ENCODE measurements at places on chromosomes 5 and 9.

DNA sequence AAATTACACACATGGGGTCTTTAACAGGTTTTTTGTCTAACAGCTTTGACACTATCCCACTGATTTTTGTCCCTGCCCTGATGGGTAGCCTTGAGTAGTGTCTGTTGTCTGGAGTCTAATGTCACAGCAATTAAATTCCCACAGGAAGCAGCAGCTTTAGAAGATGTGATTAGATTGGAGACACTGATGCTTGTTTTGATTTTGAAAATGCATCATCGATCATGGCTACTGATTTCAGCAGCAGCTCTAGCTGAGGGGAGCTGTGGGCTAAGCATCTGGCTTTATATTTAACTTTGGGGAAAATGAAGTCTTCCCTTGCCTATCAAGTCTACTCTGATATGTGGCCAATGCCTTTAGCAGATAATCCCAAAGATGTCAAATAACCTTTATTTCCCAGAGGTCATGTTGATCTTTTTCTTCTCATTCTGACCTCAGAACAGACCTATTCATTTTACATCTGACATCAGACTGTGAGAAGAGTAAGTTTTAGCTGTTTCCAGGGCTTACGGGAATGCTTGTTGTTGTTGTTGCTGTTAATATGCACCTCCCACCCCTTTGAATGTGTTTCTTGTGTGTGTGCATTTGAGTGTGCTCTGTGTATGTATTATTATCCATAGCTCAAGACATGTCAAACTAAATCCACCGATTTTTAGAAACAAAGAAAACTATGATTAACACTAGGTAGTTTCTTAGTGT, 704.9 kb upstream of the NUDT12 start:
- DNase-seq: no peak

DNA sequence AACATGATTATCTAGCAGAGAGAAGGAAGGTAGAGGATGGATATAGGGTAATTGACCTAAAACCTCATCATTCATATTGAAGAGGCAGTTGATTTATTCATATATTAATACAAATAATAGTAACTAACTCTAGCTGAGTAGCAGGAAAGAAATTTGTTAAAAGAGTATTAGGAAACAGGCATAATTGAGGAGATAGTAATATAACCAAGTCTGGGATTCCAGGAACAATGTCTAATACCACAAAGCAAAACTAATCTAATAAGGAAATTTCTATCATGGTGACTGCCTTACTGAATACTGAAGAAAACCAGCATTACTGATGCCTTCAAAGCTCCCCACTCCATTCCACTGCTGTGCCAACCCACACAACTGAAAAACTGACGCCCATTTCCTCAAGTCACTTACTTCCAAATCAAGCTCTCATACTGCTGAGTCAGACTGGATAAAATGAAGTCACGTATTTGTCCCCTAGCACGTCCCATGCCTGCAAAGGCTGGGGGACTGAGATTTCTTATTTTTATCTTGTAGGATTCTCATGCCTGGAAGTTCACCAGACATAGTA, 153.9 kb downstream of the SMC2 start:
- no peak for DNase-seq

DNA sequence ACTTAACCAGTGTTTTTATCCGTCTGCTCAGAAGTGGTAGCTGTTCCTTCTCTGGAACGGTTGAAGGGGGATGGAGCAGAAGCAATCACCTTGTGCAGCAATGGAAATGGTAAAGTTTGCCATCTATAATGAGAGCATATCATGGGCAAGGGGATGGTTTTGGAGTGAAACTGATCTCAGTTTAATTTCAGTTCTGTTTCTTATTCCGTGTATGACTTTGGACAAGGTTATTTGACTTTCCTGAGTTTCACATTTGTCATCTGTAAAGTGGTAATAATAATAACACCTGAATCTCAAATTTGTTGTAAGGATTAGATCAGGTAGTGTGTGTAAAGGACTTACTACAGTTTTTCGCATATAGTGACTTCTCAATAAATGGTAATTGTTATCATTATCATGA, 106.1 kb downstream of the PCSK1 start:
- no peak for DNase-seq

- DNase-seq: no peak
Measured at GRCh38 chr5:25858019-25858418, 1180.4 kb downstream of the CDH9 start.

DNA sequence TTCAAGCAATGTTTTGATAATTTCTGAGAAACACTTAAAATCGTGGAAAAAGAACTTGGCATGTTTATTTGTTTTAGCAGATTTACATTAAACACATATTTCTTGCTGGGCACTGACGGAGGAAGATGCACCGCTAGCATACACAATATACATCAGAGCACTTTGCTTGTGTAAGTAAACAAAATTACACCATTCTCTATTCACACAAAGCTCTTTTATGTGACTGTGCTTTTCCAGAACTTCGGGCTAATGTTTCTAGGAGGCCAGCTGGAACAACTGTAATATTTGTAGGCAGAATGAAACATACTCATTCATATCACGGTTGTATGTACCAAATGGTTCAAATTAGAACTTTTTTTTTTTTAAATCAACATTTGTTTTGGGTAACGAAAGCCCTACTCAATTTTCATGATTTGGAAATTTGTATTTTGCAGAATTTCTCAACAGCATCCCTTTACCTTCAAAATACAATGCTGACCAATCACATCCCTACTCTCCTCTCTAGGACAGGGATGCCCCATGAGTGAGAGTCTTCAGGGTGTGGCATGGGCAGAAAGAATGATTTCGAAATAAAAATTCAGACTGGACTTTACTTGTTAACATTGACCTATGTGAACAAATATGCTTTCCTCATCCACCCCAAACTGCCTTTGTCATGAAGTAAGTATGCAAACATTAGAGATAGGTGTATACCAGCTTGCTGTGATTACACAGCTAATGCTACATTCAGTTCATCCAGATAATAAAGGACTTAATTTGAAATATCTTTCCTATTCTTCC, 425.1 kb downstream of the BNC2 start:
- no peak for DNase-seq

DNA sequence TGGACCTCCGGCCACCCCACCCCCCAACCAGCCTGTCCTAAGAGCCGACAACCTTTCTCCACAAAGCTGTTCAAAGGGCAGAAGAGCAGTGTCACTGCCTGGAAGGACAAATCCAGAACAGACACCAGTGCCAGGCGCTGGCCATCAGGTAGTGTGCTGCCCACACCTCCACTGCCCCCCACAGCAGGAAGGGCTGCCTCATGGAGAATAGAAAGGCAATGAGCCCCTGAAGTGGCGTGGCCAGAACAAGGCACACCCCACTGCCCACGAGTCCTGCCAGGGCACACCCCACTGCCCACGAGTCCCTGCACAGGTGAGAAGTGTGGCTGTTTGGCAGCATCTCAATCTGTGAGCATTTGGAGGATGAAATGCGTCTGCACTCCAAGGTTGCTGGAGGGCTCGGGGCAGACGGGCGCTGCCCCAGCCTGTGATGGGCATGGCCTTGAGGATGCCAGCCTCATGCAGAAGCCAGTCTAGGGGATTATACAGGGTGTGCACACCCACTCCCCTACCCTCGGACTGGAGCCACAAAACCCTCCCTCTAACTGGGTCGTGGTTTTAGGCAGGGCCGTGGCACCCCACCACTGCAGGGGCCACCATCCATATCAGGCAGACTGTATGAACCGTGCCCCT, 2.3 kb upstream of the SLC9A3 start:
- DNase-seq: no peak

GRCh38 chr9:113255438-113255837, 19.9 kb downstream of the CDC26 start:
- no peak for DNase-seq

DNA sequence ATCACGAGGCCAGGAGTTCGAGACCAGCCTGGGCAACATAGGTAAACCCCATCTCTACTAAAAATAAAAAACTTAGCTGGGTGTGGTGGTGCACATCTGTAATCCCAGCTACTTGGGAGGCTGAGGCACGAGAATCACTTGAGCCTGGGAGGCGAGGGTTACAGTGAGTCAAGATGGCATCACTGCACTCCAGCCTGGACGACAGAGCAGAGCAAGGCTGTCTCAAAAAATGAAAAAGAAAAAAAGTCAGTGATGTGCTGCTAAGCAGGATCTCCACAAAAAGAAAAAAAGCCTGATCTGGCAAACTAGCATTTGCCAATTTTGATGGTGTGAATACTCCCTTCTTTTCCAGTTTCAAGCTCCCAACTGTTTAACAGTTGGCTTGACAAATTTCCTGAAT, 21.9 kb downstream of the F2R start:
- no peak for DNase-seq

GRCh38 chr5:17132444-17133083, 84.9 kb upstream of the BASP1 start:
- DNase-seq: no peak

DNA sequence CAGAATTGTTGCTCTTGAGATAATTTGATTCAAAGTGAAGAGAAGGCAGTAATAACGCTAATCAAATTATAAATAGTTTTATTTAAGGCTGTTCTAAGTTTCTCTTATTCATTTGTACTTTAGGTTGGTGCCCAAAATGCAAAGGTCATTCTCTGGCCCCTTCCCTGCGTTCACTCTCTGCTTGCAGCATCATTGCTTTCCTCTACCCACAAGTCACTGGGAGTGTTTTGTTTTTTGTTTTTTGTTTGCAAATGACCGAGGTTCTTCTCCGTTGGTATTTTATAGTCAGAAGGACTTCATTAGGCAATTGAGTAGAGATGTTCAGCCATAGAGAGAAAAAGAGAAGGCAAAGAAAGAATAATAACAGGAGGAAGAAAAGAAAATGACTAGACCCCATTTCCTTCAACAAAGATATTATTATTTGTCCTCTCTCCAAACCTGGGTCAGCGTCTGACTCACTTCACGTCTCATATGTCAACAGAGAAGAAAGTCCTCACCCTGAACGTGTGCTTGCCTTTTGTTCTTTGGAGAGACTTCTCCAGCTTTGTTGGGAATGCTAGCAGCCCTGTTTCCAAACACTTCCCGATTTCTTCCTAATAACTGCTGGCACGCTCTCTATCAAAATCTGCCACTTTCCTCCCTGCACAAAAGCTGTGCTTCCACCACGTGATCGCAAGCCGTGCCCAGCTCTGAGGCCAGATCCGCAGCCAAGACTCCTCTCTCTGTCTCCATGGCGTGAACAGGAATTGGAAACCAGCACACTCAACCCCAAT, 119.8 kb downstream of the EBF1 start:
- no peak for DNase-seq

DNA sequence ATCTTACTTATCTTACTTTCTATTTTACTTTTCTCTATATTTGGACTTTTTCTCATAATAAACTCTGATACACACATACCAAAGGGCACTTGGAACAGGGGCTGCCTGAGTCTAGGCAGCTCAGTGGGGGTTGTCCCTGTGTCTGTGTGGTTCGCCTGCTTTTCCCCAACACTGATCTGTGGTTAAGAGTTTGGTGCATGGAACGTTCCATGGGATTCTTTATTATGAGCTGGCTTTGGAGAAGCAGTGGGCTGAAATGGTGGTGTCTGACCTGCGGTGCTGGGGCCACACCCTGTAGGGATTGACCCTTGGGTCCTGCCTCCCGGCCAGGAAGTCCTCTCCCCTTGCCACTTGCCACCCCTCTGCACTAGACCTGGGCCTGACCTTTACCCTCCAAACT, 47.4 kb downstream of the ANKRD33B start:
- no peak for DNase-seq

- no peak for DNase-seq
Measured at GRCh38 chr5:161411156-161411555, 135.4 kb downstream of the GABRB2 start.

- no peak for DNase-seq
Measured at GRCh38 chr5:154288145-154288544, 97.6 kb downstream of the GALNT10 start.

GRCh38 chr5:109743041-109743531, 53.4 kb downstream of the MAN2A1 start:
- no peak for DNase-seq

GRCh38 chr5:81631124-81631523, 119.8 kb downstream of the SSBP2 start:
- peak; percentile 63 for DNase-seq

DNA sequence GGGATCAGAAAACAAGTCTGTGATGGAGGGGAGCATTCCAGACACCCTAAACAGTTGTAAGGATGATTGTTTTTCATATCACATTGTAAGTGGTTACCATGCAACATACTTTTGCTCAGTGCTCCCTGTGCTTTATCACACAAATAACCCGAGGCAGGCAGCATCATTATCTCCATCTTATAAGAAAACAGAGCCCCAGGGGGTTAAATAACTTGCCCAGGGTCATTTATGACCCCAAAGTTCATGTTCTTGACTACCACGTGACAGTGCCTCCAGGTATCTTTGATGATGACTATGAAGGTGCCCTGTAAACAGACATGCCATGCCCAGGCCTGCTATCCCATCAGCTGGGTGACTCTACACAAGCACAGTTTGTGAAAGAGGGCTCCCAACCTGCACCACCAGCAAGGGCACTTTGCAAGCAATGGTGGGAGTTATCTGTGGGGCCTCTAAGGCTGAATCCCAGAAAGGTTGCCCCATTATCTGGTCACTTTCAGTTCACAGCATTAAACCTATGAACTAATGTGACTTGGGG, 9.5 kb downstream of the GNPDA1 start:
- no peak for DNase-seq

DNA sequence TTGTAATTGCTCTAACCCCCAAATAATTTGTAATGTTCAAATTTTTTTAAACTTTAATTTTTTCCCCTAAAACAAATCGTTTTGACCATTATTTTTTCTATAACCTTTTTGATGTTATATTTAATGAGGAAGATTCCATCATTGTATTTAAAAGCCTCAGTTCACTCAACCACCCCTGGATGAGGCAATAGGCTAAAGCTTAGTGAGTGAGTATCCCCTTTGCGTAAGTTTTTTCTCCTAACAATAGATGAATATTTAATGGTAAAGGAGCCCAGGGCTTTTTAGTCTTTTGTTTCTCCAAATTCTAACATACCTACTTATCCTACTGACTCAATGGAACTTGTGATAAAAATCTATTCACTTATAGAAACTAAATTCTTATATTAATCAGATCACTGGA, 38.1 kb downstream of the ALDH1A1 start:
- DNase-seq: no peak

GRCh38 chr5:1413211-1413610, 32.0 kb downstream of the SLC6A3 start:
- no peak for DNase-seq

DNA sequence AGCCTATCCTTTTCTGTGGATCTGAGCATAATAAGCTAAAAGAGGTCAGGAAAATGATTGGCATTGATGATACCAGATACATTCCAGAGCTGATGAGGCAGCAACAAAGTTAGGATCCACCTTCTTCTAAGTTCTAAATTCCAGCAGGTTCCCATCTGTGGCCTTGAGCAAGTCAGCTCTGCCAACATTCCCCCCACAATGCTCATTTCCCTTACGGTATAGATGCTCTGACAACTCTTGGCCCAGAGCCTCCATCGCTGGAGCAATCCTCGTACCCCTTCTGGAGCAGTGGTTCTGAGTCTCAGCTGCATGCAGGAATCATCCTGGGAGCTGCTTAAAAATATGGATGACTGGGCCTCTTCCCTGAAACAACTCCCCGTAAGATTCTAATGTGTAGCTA, 78.1 kb downstream of the MED27 start:
- DNase-seq: no peak

DNA sequence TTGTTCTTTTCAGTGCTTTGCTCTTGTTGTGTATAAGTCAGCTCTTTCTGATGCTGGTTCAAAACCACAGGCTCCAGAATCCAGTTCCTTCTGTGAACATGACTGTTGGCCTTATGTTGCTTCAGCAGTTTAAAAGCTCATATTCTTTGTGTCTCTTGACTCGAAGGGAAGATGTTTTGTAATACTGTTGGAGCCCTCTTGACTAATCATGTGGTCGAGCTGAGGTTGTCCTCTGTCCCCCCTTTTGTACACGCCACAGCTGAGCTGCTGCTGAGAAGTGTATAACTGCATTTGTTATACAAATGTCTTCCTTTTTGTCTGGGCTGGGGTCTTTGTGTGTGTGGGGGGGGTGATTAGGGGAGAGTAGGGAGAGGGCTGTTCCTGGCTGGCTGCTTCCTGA, 35.8 kb downstream of the SLC36A1 start:
- DNase-seq: no peak

Data from immature natural killer cell (primary cell).